WTC11 (cell line): ENCODE measurements at places on chromosomes 3 and 15.

GRCh38 chr15:33031324-33031821 lies 163.1 kb downstream of the FMN1 start:
- DNase-seq: no peak

DNA sequence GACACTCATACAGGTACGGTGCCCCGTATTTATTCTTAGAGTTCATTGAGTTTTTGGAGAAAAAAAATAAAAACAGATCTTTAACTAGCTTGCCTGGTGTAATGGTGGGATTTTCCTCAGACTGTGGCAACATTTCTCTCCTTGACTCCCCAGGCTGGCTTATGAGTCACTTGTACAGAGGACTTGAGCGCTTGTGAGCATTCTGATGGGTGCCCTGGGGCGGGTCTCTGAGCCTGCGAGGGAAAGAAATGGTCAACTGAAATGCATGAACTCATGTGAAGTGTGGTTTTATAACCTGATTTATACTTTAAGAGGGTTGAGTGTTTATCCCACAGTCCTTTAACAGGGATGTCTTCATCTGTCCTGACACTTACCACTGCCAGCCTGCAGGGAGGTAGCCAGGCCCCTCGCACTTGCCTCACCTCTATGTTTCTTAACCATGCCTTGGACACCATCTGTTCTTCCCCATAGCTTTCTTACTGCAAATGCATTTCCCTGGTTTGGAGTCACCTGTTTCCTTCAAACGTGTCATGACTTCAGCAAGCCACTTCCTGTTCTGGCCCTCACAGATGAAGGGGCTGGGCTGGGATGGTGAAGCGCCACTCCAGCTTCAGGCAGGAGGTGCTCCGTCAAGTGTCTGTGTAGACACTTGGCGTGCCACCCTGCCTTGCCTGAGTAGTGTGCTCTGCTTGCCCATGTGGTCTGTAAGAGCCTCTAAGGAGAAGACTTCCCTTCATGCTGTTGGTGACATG lies 118.7 kb downstream of the PDE8A start:
- no peak for DNase-seq

DNA sequence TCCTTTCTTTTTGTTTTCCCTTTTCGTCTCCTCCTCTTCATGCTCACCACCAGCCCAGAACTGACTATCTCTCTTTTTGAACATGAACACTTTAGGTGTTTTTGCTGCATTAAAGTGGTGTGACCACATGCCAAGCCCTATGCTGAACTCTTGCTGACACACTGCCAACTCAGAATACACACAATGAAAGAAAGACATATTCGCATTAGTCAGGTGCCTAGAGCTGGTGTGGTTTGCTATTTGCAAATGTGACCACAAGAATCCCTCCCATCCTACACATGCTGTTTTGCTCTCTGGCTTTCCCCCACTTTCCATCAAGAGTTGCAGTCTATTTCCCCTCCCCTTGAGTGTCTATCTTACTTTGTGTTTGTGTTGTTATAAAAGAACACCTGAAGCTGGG lies 967.8 kb upstream of the CFAP20DC start:
- no peak for DNase-seq

- DNase-seq: no peak
These were observed 762.7 kb downstream of the NTRK3 start for GRCh38 chr15:87493803-87494202.

DNA sequence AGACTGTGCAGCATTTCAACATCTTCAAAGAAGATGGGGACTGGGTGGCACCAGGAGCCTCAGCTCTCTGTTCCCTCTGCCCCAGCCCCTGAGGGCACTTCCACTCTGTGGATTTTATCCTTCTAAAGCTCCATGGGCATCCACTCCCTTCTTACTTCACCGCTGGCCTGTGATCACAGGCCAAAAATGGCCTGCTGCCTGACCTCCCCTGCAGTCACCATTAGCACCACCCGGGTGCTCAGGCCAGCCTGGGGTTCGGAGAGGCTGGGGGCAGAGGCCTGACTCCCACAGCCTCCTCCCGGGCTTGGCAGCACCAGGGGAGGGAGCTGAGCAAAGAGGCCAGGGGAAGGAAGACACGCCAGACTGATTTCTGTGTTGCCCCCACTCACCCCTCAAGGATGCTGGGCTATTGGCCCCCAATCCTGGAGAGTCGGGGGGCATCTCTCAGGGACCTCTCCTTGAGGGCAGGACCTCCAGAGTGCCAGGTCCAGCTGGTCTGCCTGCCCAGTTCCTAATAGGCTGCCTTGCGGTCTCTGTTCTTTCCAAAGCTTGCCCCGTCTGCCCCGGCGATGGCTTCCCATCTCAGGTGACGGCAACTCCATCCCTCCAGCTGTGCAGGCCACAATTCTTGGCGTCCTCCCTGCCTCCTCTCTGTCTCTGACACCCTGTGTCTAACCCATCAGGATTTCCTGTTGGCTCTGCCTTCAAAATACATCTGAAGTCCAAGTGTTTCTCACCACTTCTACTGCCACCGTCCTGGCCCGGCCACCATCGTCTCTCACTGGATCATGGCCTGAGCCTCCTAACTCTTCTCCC lies 67.1 kb downstream of the EXOG start:
- no peak for DNase-seq

DNA sequence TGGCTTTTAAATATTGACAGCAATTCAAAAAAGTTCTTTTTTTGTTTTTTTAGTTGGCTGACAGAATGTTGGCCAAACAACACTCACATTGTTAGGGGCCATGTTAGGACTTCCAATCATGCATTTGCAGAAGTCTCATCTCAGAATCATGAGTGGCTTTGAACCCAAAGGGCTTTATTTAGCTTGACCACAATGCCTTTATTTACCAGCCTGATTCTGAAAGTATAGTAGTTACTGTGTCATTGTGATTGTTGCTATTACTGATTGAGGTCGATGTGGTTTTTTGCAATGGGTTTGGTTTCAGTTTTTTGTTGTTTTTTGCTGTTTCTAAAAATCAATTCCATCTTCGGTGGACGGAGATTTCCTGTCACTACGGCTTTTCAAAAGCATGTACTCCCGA lies 7.2 kb downstream of the GLDN start:
- DNase-seq: no peak

DNA sequence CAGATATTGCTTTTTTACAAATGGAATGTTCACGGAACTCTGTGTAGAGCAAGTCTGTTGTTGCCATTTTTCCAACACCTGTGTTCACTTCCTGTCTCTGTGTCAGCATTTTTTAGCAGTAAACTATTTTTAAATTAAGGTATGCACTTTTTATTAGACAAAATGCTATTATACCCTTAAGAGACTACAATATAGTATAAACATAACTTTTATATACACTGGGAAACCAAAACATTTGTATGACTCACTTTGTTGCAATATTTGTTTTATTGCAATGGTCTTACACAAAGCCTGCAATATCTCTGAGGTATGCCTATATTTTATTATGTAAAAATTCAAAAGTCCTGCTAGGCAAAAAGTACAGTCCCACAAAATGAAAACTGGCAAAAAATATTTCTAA lies 39.8 kb upstream of the FGF7 start:
- no peak for DNase-seq

GRCh38 chr3:117616227-117616626 lies 906.6 kb downstream of the TUSC7 start:
- DNase-seq: no peak

DNA sequence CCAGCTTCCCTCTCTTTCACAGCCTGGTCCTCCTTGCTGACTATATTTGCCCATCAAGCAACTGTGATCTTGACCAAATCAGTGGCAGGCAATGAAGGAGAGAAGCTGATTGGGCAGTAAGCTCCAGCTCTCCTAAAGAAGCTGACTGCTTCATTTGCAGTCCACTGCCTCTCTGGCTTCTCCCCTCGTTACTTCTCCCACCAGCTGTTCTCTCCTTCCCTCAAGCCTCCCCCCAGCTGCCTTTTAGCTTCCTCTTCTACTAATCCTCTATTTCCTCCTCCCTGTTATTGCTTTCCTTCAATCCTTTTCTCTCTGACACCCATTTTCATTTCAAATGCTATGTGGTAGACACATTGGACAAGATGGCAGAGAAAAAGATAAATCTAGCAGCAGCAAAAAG lies 474.7 kb upstream of the UBE2E2 start:
- no peak for DNase-seq

DNA sequence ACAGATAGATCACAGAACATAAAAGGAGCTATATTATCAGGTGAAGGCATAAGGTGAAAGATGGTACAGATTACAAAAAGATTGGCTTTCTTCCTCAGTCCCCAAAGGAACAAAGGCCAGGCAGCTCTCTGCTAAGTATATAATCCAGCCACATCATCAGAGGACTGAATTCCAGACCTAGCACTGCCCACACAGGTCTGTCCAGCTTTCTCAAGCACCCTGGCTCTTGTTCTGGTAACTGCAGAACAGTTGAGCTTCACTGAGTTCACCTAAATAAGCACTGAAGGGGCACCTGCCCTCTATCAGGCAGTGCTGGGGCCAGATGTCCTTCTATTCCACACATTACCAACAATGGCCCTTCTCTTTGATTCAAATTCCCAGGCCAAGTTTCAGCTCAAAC lies 6.3 kb downstream of the DUOXA1 start:
- DNase-seq: no peak

GRCh38 chr3:78066287-78066686 lies 1026.4 kb downstream of the ROBO2 start:
- DNase-seq: no peak

DNA sequence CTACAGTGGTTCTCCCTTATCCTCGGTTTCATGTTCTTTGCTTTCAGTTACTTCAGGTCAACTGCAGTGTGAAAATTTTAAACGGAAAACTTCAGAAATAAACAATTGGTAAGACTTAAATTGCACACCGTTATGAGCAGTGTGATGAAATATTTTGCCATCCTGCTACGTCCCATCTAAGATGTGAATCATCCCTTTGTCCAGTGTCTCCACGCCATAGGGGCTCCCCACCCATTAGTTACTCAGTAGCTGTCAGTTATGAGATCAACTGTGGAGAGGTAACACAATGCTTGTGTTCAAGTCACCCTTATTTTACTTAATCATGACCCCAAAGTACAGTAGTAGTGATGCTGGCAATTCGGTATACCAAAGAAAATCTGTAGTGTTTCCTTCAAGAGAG lies 47.4 kb downstream of the TJP1 start:
- no peak for DNase-seq

DNA sequence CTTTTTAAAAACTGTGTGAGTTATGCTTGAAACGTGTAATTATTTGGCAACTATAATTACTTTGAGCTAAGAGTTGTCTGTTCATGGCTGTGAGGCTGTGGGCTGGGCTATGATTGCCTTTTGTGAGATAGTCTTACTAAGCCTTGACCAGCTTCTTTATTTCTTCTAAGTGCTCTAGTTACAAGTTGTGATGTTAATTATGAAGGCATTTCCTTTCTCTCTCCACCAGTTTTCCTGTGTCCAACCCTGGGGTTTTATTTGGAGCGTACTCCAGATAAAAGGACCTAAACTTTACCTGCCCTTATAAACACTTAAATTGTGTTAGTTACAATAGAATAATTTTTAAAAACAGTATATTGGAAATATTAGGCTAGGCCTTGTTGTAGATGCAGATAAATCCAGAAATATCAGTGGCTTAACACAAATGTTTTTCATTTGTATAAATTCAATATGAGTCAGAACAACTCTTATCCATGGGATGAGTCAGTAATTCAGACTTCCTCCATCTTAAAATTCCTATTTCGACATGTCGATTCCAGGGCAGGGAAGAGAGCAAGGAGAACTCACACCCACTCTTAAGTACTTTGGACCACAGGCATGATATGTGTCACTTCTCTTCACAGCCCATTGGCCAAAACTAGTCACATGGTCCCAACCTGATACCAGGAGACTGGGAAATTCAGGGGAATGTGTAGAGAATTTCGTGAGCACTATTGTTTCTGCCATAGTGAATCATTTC lies 17.0 kb downstream of the TMEM62 start:
- DNase-seq: no peak

- DNase-seq: no peak
These were observed 108.8 kb downstream of the SEMA5B start for GRCh38 chr3:122918576-122919290.

DNA sequence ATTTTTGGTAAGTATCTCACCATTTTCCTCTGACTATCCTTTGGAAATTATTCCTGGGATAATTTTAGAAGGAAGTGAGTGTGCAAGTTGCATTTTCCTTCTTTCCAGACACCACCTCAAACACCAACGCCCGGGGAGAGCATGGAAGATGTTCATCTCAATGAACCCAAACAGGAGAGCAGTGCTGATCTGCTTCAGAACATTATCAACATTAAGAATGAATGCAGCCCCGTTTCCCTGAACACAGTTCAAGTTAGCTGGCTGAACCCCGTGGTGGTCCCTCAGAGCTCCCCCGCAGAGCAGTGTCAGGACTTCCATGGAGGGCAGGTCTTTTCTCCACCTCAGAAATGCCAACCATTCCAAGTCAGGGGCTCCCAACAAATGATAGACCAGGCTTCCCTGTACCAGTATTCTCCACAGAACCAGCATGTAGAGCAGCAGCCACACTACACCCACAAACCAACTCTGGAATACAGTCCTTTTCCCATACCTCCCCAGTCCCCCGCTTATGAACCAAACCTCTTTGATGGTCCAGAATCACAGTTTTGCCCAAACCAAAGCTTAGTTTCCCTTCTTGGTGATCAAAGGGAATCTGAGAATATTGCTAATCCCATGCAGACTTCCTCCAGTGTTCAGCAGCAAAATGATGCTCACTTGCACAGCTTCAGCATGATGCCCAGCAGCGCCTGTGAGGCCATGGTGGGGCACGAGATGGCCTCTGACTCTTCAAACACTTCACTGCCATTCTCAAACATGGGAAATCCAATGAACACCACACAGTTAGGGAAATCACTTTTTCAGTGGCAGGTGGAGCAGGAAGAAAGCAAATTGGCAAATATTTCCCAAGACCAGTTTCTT lies 3.9 kb downstream of the NFKBIZ start:
- no peak for DNase-seq

DNA sequence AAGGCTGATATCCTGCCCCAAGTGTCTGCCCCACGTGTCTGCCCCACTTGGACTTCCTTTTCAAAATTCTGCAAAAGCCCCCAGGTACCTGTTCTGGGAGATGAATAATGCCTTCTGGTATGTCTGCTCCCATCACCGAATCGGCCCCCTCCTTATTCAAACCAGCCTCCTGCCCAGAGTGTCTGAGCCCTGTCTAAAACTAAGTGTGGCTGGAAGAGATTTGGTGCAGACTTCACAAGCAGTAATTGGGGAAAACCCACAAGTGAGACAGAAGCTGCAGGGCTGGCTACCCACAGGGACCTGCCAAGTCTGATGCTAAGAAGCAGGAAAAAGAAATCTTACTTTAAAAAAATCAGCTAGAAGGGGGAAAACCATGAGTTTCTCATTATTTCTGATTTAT lies 85.1 kb downstream of the DUT start:
- no peak for DNase-seq

- DNase-seq: peak; percentile 80
These were observed 71.2 kb upstream of the SOX14 start for GRCh38 chr3:137692803-137693431.

- peak; percentile 36 for DNase-seq
These were observed 514 bp downstream of the IGF2BP2 start for GRCh38 chr3:185824051-185825005.

GRCh38 chr15:90351479-90352106 lies 491 bp upstream of the ZNF774 start:
- peak; percentile 60 for DNase-seq

GRCh38 chr3:167441256-167441655 lies 32.6 kb downstream of the SERPINI2 start:
- no peak for DNase-seq

GRCh38 chr15:101445562-101446517 lies 43.7 kb downstream of the PCSK6 start:
- DNase-seq: no peak
